ENCODE measurements at places on chromosomes 7 and 10.

- no peak for DNase-seq
Observed at GRCh38 chr7:16841681-16842080, 36.9 kb upstream of the AGR2 start.

DNA sequence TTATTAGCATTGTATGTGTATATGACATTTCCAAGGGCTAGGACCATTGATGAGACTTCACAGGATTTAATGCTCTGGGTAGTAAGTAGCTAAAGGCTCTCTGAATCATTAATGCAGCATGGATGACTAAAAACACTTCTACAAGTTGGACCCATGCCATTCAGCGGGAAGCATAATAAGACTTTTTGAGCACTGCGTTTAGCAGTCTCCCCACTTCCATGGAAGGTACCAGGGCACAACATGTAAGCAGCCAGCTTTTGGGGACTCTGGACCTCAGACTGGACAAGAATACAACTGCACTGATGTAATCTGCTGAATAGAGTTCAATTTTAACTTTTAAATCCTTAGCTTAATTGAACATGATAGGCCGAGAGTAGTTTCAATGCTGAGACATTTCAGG, 191.7 kb upstream of the IMMP2L start:
- no peak for DNase-seq

- no peak for DNase-seq
Observed at GRCh38 chr7:131279044-131279443, 48.6 kb upstream of the MKLN1 start.

- DNase-seq, result no peak
Observed at GRCh38 chr10:78570633-78571235, 498.0 kb upstream of the ZMIZ1 start.

DNA sequence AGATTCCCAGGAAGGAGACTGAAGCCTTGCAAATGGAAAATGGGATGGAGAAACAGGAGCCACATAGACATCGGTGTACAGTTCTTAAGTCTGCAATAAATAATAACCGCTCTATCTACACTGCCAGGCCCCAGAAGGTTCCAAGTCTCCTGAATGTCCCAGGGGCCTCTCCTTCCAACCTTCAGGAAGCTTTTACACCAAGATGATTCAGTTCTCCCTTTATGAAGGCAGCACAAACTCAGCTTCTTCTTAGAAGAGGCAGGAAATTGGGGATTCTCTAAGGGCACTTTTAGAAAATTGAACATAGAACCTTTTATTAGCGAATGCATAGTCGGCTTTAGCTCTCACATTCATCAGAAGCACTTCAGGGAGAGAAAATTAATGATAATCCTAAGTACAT, 130.8 kb upstream of the LYZL1 start:
- DNase-seq, result no peak
